H1 (cell line): ENCODE measurements at places on chromosomes 7 and 10.

DNA sequence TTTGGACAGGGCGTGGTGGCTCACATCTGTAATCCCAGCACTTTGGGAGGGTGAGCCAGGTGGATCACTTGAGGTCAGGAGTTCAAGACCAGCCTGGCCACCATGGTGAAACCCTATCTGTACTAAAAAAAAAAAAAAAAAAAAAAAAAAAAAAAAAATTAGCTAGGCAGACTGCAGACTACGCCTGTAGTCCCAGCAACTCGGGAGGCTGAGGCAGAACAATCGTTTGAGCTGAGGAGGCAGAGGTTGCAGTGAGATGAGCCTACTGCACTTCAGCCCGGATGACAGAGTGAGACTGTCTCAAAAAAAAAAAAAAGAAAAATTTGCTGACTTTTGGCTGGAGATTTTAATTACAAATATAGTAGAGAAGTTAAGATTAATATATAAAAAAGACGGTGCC is 104.0 kb downstream of the HIPK2 start:
- no peak for DNase-seq

DNA sequence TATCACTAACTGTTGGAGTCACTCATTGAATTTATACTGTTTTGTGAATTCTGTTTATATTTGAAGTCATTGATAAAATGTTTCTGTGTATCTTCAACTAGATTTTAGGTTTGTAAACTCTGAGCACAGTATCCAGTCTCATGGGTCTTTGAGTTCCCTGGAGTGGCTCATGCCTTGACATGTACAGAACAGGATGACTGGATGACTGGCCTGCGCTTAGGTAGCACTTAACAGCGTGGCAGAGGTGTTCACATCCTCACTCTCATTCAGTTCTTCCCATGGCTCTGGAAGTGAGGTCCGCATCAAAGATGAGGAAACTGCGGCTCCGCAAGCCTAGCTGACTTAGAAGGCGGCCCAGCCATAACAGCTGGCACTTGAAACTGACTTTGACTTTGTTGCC is 576.9 kb downstream of the SUGCT start:
- DNase-seq = no peak

DNA sequence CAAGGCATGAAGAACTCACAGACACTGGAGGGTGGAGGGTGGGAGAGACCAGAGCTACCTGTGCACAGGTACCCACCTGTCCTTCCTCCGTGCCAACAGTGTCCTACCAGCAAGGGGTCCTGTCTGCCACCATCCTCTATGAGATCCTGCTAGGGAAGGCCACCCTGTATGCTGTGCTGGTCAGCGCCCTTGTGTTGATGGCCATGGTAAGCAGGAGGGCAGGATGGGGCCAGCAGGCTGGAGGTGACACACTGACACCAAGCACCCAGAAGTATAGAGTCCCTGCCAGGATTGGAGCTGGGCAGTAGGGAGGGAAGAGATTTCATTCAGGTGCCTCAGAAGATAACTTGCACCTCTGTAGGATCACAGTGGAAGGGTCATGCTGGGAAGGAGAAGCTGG is 21.8 kb downstream of the PRSS2 start:
- DNase-seq = no peak

DNA sequence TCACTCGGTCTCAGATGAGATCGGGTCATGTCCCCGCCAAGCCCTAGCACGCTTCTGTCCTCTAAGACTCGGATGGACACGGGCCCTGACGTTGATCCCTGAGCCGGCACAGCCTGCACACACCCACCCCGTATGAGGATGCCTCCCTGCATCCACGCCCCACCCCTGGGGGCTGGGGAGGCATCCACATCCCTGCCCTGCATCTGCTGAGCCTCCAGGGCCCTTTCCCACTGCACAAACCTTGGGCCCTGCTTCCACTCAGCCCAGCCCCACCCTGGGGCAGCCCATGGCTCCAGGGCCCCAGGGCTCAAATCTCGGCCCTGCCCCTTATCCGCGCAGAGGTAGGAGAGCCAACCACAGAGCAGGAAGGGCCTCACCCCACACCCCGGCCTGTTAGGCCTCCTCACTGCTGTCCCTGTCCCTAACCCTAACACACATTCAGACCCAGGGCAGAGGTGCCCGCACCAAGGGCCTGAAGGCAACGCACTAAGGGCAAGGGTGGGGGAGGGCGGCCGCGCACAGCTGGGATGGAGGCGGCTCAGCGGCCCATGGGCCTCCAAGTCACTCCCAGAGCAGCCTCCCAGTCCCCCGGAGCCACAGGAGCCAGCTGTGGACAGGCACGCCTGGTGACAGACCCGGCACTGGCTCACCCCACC is 9.5 kb upstream of the MICALL2 start:
- no peak for DNase-seq

DNA sequence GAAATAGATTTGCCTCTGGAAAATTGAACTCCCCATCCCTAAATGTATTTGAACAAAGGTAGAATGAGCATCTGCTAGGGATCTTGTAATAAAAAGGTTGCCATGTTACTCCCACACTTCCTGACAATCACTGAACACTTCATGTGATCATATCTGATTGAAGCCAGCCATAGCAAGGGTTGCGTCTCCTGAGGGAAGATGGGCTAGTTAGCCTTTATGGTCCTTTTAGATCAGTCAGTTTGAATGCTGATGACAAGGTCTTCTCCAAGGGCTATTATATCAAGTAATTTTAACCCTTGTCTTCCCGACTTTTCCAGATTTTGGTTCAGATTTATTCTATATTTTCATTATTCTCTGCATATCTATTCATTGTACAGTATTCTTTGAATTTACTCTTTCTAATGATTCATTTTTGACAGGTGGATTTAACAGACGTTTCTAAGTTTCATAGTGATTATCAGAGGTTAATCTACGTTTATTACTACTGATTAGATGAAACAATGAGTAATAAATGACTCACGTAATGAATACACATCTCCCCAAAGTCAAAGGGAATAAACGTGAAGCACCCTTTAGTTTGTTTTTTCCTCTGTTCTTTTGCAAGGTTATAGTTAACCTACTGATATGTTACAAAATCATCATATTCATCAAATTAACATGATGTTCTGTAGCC is 28.1 kb downstream of the CSGALNACT2 start:
- DNase-seq = no peak

DNA sequence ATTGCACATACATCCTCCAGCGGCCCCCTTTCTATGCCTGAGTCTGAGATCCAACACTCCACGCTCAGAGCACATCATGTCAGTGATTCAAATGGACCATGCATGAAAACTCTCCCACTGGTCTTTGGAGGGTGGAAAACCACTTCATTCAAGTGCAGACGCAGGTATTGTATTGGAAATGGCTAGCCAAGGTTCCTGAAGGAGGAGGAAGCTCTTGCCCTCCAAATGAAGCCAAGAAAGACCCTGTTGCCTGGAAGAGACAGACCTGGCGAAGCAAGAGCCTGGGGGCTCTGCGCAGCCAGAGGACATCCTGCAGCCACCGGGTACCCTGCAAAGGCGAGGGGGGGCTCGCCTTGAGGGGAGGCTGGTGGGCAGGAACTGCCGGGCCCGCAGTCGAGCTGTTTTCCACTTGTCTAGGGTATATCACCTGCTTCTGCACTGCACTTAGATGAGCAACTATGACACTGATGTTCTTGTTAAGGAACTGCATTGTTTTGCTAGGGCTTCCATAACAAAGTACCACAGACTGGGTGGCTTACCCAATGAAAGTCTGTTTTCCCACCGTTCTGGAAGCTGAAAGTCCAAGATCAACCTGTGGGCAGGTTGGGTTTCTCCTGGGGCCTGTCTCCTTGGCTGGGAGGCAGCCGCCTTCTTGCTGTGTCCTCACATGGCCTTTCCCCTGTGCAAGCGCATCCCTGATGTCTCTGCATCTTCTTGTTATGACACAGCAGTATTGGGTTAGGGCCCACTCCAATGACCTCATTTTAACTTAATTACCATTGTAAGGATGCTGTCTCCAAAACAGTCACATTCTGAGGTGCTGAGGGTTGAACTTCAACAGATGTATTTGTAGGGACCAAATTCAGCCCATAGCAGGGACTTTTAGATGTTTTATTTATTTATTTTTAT is 233.4 kb downstream of the ARHGAP12 start:
- DNase-seq = no peak
